ENCODE measurements at places on chromosomes 16 and 17.

- DNase-seq, result no peak
Observed at GRCh38 chr17:41500131-41500911, 5.1 kb downstream of the KRT13 start.

DNA sequence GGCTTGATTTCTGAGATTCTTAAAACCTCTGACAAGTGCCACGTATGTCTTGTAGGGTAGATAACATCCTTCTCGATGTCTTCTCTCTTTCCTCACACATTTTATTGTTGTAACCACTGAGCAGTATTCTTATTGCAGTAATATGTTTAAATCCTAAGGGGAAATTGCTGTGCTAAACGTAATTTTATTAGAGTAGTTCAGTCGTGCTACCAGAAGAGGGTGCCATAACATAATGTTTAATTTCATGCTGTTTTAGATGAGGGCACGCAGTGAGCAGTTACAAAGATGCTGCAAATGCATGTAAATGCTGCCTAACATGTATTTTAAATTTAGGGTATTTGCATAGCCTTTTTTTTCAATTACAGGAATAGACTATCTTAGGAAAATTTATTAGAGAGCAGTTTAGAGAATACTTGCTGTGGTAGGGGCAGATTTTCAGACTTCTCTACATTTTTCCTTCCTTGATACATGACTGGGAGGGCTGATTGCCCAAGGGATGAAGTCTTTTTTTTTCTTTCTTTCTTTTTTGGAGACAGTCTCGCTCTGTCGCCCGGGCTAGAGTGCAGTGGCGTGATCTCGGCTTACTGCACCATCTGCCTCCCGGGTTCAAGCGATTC lies 51.7 kb downstream of the GAN start:
- DNase-seq, result no peak

GRCh38 chr17:10683853-10684252 lies 13.5 kb downstream of the SCO1 start:
- no peak for DNase-seq

GRCh38 chr17:4001048-4001590 lies 36.9 kb upstream of the ATP2A3 start:
- DNase-seq, result no peak

DNA sequence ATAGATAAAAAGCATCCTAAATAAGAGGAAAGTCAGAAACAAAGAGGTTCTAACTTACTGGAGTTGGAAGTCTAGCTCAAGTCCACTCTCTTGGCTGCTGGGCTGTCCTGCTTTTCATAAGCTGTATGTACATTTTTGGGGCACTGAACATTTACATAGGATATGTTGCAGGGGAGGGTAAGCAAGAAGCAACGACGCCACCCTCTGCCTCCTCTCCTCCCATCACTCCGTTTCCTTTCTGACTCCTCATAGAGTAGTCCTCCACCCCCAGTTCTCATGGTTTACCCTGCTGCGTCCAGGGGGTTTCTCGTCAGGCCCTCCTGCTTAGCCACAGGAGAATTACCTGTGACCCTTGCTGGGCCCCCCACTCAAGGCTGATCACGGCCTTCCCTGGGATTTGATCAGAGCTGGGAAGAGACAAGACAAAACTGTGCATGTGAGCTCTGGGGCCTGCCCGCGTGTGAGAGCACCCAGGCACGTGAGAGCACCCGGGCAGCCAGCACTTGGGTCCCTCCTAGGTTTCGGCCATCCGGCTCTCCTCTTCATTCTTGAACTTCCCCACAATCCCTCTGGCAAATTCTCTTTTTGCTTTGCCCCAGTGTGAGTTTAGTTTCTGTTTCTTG lies 37.1 kb downstream of the TMEM11 start:
- DNase-seq, result no peak

DNA sequence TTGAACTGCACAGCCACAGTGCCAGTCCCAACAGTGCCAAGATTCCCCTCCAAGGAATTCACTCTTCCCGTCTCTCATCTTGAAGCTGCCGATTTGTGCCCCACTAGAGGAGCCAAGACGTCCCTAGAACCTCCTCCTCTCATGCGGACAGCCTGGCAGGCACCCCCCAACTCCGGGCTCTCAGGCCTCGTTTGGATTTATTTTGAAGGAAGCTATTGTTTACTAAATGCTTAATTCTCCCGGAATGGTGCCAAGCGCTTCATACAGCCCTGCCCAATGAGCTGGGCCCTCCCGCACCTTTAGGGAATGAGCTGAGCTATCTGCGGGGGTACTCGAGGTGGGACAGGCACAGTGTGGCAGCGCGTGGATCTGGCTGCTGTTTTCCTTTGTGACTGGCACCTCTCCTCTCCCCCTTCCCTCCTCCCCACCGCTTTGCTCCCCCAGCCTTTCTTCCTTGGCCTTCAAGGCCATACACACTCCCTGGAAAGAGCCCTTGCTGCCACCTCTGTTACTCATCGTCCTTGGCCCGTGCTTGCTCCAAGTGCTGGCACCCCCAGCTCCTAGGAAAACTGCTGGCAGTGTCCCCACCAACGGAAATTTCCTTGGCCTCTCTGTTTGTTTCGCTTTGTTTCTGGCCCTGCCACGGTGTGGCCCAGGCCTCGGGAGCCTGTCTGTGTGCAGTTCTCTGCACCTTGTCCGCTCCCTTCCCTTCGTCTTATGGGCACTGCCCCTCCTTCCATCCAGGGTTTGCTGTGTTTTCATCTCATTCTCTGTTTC lies 49.9 kb upstream of the CDR2 start:
- DNase-seq, result no peak

GRCh38 chr16:30041841-30042240 lies 10.8 kb upstream of the TLCD3B start:
- DNase-seq, result no peak

DNA sequence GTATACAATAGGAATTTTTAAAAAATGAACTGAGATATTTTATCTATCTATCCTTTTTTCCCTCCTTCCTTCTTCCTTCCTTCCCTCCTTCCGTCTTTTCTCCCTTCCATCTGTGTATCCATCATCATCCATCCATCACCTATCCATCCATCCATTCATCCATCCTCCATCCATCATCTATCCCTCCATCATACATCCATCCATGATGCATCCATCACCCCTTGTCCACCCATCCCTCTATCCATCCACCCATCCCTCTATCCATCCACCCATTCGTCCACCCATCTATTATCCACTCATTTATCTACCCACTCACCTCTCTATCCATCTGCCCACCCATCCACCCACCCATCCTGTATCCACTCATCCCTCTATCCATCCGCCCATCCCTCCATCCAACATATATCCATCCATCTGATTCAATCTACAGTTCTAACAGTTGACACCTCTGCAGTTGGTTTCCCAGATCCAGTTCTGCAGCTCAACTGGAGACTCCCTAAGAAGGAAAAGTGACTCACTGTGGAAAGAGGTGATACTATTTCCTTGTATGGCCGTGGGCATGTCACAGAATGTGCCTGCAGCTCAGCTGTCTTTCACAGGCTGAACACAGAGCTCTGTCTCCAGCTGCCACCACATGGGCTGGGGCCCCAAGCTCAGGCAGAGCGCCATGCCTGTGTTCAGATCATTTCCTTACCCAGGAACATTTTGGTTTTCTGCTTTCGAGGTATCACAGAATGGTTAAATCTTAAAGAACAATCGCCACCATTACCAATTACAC lies 130.8 kb downstream of the XYLT1 start:
- DNase-seq, result no peak

DNA sequence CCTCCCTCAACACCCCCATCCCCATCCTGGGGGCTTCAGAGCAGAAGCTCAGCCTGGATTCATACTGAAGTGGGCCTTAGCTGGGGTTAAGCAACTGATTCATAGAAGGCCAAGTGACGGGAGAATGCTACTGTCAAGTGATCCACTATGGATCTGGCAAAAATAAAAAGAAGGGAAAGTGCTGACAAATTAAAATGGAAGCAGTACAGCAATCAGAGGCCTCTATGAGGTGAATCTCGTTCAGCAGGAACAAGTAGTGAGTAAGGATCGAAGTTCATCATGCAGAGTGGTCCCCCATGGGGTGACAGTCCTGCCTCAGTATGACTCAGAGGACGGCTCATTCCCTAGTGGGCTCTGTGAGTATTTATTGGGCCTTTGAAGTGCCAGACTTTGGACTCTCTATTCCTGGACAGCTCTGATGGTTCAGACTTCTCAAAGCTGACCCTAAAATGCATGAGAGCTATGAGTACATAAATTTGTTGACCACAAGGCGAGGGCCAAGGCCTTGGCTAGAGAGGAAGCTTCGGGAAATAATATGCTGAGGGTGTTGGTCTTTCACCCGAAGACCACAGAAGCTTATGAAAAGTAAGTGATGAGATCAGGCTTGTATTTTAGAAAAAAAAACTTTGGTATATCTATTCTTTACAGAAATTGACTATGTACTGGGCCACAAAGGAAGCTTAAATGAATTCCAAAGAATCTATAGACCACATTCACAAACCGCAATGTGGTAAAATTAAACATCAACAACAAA lies 5.3 kb upstream of the NSMCE1 start:
- no peak for DNase-seq

- peak; percentile 85 for DNase-seq
Observed at GRCh38 chr16:88888461-88889387, 22.3 kb upstream of the PABPN1L start.

DNA sequence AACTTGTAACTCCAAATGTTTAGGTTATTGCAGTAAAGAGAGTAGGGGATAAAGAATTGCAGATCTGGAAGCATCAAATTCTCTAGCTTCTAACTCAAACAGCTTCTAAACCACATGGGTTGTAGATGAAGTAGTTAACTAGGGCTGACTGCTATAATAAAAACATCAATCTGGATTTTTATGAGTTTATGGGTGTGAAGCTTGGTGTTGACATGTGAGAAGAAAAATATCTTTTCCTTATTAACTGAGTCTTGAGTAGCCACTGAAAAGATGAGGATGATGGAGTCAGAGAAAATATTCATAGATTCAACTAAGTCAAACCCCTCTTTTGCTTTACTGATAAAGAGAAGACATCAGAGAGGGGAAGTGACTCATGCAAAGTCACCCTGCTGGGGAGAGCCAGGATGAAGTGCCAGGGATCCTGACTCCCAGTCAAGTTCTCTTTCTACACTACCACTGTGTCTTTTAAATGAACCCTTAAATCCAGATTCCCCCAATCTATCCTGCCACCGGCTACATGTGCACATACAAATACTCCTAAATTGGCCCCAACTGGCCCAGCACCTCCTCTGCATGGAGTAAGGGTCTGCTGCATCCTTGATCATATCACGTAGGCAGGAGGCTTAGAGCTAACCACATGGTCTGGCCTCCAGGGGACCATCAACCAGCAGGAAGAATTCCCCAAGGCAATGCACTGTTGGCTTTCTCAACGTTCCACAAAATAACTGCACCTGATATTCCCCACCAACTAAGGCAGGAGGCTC lies 264.0 kb upstream of the CCL2 start:
- DNase-seq, result no peak

- no peak for DNase-seq
Observed at GRCh38 chr16:10266809-10267208, 84.6 kb upstream of the GRIN2A start.

- DNase-seq, result no peak
Observed at GRCh38 chr16:88202207-88202745, 180.5 kb upstream of the ZNF469 start.

DNA sequence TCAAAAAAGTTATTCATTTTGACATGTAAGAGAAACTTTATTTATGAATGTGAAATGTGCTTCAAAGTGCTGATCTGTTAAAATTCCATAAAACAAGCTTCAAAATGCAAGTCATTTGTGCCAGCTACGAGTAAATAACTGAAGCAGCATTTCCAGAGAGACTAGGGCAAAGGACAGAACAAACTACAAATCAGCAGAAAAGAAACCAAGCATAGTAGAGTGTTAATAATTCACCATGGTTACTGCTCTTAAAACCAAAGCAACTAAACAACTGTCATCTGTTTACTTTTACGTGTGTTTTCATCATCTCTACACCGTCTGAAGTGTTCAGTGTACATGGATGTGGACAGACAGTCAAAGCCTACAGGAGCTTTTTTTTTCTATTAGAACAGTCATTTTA lies 1.6 kb upstream of the ASPA start:
- no peak for DNase-seq

- DNase-seq, result no peak
Observed at GRCh38 chr16:50037662-50038220, 12.7 kb downstream of the CNEP1R1 start.

GRCh38 chr17:62892870-62893338 lies 73.1 kb upstream of the TANC2 start:
- no peak for DNase-seq

DNA sequence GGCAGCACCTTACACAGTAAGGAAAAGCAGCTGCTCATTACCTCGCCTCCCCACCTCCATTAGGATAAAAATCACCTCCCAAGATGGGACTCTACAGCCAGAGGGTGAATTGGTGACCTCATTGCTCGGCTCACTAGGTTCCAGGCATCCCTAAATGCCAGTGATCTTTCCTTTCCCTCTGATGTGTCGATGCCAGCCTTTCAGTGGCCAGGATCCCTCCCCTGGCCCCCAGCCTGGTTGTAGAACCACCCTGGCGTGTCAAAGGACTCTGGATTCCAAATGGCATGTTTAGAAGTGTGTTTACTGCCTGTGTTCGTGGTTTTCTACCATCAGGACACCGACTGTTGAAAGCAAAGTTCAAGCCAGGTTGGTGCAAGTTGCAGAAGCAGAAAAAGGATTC lies 72.1 kb upstream of the LYRM9 start:
- no peak for DNase-seq

DNA sequence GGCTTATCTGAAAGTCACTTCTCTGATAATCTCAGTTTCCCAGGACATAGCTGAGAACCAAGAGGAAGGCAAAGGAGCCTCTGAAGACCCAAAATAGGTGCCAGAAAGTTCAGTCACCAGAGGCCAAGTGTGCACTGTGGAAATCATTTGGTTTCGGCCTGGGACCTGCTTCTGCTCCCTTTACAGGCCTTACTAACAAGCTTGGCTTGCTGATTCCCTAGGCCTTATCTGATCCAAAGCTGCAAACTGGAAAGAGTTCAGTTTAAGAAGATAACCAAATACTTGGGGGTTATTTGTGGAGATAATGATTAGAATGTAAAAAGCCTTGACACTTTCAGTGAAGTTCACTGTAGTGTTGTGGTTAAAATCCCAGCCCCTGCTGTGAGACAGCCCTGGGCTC lies 17.0 kb downstream of the ITGA3 start:
- peak; percentile 18 for DNase-seq

GRCh38 chr16:88560714-88561484 lies 9.3 kb upstream of the ZC3H18 start:
- peak; percentile 22 for DNase-seq

GRCh38 chr16:70753694-70754325 lies 47.1 kb downstream of the VAC14 start:
- DNase-seq, result no peak

DNA sequence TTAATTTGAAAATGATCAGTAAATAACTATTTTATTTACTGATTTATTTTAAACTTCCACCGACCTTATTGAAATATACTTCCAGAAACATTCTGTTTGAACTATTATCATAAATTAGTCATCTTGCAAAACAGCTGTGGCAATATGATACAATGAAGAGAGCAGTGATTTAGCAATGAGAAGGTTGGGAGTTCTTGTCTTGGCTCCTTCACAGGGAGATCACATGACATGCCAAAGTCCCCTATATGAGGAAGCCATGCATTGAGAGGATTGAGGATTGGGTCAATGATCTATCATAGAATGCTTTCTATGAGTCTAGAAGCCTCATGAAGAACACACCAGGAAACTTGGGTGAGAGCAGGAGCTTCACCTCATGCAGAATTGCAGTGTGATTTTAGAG lies 222.7 kb downstream of the LGALS9B start:
- DNase-seq, result no peak

GRCh38 chr16:5463820-5464219 lies 366.2 kb upstream of the EEF2KMT start:
- DNase-seq, result no peak
